ENCODE measurements at places on chromosomes 1 and 21.

DNA sequence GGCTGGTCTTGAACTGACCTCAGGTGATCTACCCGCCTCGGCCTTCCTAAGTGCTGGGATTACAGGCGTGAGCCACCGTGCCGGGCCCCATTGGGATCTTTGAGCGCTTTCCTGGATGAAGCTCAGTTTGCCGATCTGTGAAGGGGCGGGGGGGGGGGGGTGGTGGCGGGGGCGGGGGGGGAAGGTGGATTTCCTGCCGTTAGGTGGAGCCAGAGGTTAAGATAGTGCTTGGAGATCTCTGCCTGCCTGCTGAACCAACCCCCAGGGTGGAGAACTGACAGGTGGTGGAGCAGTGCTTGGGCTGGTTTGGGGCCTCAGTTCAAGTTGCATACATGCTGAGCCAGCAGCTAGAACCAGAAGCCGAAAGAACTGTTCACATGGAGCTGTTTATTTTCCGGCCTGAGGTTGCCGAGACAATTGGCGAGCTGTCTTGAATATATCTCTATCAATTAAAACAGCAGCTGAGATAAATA, 1.7 kb downstream of the TMCC2 start:
- DNase-seq = peak; percentile 76

- no peak for DNase-seq
Measured at GRCh38 chr1:12087797-12088314, 24.8 kb downstream of the TNFRSF8 start.

GRCh38 chr1:245003246-245003645, 138.9 kb upstream of the HNRNPU start:
- DNase-seq = no peak

GRCh38 chr1:35850716-35851115, 32.3 kb upstream of the AGO1 start:
- DNase-seq = no peak

DNA sequence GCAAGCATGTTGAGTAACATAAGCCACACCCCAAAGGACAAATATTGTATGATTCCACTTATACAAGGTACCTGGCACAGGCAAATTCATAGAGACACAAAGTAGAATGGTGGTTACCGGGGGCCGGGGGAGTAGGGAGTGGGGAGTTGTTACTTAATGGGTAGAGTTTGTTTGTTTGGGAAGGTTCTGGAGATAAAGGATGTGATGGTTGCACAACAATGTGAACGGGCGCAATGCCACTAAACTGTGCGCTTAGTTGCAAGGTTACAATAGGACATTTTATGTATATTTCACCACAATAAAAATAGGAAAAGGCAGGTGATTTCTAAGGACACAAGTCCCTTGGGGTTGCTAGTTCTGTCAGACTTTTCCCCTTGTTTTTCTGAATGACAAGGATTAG, 516.6 kb downstream of the KIF26B start:
- DNase-seq = no peak

All from RKO (cell line).